HFF-Myc (cell line): ENCODE measurements at places on chromosomes 12 and 14.
A peak's percentile ranks its signal among the peaks of the same experiment; 100 is the strongest.

GRCh38 chr12:9864913-9865675, 4.1 kb downstream of the CLEC2B start:
- no peak for DNase-seq

- no peak for DNase-seq
Observed at GRCh38 chr12:82721726-82722125, 35.0 kb downstream of the TMTC2 start.

GRCh38 chr12:104230304-104231095, 14.9 kb downstream of the TXNRD1 start:
- no peak for DNase-seq

GRCh38 chr12:29039013-29039412, 110.1 kb upstream of the FAR2 start:
- DNase-seq, result peak; percentile 80
